ENCODE measurements at places on chromosomes 4 and X.
A peak's percentile ranks its signal among the peaks of the same experiment; 100 is the strongest.

- no peak for DNase-seq
These were observed 95.4 kb downstream of the NKX6-1 start for GRCh38 chr4:84403656-84404055.

GRCh38 chrX:137855490-137855889, 289.6 kb downstream of the ZIC3 start:
- no peak for DNase-seq

GRCh38 chrX:149472625-149473024, 32.5 kb downstream of the IDS start:
- DNase-seq: no peak

GRCh38 chr4:4440333-4441061, 53.6 kb downstream of the NSG1 start:
- DNase-seq: no peak

DNA sequence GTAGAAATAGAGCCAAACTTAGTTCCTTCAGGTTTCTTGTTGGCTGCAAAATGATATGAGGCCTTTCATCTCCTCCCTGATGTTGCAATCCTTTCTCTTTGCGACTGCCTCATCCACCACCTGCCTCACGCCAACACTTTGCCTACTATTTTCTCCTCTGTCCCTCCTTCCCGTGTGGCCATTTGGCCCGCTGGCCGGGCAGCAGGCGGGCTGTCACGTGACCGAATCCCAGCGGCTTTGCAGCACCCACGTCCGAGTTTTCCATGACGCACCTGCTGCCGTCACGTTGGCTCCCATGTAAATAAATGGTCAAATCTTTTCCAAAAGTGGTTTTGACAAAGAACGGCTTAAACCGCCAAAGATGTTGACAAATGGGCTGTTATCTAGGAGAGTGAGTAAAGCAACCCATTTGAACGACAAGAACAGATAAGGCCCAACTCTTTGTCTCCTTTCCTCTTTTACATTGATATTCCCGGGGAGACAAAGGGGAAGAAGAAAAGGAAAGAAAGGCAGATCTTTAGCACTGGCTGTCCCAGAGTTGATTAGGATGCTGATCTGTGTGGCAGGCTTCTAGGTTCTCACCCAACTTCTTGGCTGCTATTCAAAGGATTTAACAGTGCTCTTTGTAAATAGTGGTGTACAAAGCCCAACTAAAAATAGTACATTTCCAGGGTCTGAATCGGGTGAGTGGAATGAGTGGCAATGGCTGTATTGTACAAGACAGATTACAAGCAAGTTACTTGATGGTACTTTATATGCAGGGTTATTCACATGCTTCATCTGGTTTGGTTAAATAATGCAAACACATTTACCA, 174.2 kb upstream of the JADE1 start:
- peak; percentile 2 for DNase-seq

- DNase-seq: no peak
These were observed 29.2 kb downstream of the MSX1 start for GRCh38 chr4:4888695-4889094.

DNA sequence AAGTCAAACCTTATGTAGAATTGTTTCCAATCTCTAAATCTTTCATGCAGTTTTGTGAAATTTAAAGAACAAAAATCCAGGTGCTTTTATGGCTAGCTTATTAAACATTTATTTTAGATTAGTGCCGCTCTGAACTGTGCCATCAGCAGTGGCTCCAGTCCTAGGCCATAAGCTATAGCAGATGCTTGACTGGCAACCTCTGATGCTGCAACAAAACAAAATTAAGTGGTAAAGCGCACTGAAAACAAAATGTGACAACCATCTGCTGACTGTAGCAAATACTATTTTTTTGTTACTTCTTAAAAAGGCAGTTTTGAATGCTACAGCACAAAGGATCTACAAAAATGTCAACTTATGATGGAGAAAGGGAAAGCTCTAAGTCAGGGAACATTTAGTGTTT, 237.4 kb downstream of the DCLK2 start:
- DNase-seq: no peak

GRCh38 chr4:128832243-128832625, 22.7 kb downstream of the JADE1 start:
- no peak for DNase-seq

- DNase-seq: no peak
These were observed 49.4 kb downstream of the C4orf46 start for GRCh38 chr4:158622251-158622650.

DNA sequence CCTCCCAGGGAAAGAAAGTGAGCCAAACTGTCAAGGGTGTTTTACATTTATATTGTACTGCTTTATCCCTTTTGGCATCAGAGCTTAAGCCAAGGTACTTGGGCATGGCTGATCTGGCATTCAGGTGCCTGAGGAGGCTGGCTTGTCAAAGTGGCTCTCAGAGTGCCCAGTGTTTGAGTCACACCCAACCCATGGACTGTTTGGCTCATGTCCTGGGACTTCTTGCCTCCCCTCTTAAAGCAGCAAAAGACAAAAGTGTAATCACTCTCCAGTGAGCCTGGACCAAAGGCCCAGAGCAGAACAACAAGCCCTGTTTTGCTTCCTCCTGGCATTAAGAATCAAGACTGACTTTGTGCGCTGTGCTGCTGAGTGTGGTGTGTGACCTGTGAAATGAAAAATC, 311.7 kb upstream of the TAPT1 start:
- no peak for DNase-seq

DNA sequence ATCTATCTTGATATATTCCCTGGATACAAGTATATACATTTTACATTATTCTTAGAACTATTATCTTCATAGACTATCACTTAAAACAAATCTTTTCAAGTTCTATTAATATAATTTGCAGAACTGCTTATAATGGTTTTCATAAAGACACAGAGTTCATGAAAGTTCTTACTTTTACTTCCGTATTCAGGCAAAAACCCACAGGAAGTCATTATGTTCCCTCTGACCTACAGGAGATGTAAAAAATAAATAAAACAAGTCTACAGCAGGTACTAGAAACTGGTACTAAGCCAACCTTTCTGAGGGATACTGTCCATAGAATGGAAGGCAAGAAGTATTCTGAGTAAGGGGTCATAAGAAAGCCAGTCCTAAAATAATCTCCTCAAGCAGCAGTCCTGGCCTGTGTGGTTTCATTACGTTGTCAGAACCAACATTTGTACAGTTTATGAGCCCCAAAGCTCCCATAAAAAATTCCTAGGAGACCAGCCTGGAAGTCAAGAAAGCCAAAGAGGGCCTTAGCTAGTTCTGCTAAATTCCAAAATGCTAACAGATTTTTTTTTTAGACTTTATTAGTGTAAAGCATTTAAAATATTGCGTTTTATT, 68.6 kb downstream of the CAMK2D start:
- no peak for DNase-seq

Measured in DMS79 (cell line).